Smooth muscle cell of trachea (primary cell): ENCODE measurements at places on chromosomes 1 and 21. TPM values are rescaled to one million over a fixed set of nuclear protein-coding genes. Genes with fewer than 3 reads are reported as not detected.

Gene CLCA4
- total RNA-seq = not detected in 2 replicates

Gene MMP23B
- 2.5 and 8.3 TPM in 2 replicates for total RNA-seq

Gene KRTAP19-1
- total RNA-seq = not detected in 2 replicates

Gene LCE3D
- not detected in 2 replicates for total RNA-seq

Gene MARK1
- total RNA-seq = 0.17 and 0.29 TPM in 2 replicates

Gene TARDBP
- total RNA-seq = 126 and 161 TPM in 2 replicates

Gene KLHL12
- 45.1 and 47.0 TPM in 2 replicates for total RNA-seq

Gene KIF2C
- 2.2 and 52.5 TPM in 2 replicates for total RNA-seq

Gene CCSAP
- total RNA-seq = 3.6 and 5.2 TPM in 2 replicates

Gene KLHDC8A
- total RNA-seq = not detected in 2 replicates

Gene CFAP107
- under 0.01 TPM in 1 of 2 replicates, not detected in the other for total RNA-seq

Gene PROK1
- not detected in 2 replicates for total RNA-seq

Gene OR2T35
- total RNA-seq = not detected in 2 replicates

Gene OR2T29
- not detected in 2 replicates for total RNA-seq

Gene NASP
- 23.0 and 60.4 TPM in 2 replicates for total RNA-seq

Gene ARHGEF16
- not detected in 2 replicates for total RNA-seq

Gene NBPF10
- 2.0 and 4.4 TPM in 2 replicates for total RNA-seq

Gene NEK2
- 1.5 and 47.1 TPM in 2 replicates for total RNA-seq

Gene PPIAL4G
- total RNA-seq = not detected in 2 replicates

Gene P3R3URF
- not detected in 2 replicates for total RNA-seq

Gene FCRL2
- not detected in 2 replicates for total RNA-seq

Gene PPCS
- total RNA-seq = 50.6 and 109 TPM in 2 replicates

Gene WNT3A
- total RNA-seq = not detected in 2 replicates

Gene SLC5A3
- total RNA-seq = 20.5 and 23.0 TPM in 2 replicates

Gene ALPL
- total RNA-seq = 0.87 and 13.9 TPM in 2 replicates

Gene CD34
- total RNA-seq = 0.17 and 0.29 TPM in 2 replicates

Gene CRP
- not detected in 2 replicates for total RNA-seq

Gene KRTAP23-1
- not detected in 2 replicates for total RNA-seq

Gene GNG12
- total RNA-seq = 143 and 166 TPM in 2 replicates

Gene KRTAP13-3
- not detected in 2 replicates for total RNA-seq

Gene PSMD4
- total RNA-seq = 205 and 248 TPM in 2 replicates

Gene CLIC6
- total RNA-seq = 1.2 TPM in 2 replicates
